ENCODE measurements at places on chromosomes 16 and 17.

GRCh38 chr17:48322060-48322459 is 108.0 kb downstream of the SKAP1 start:
- DNase-seq: no peak

- DNase-seq: no peak
These were observed 20.2 kb downstream of the ZNF778 start for GRCh38 chr16:89237733-89238132.

DNA sequence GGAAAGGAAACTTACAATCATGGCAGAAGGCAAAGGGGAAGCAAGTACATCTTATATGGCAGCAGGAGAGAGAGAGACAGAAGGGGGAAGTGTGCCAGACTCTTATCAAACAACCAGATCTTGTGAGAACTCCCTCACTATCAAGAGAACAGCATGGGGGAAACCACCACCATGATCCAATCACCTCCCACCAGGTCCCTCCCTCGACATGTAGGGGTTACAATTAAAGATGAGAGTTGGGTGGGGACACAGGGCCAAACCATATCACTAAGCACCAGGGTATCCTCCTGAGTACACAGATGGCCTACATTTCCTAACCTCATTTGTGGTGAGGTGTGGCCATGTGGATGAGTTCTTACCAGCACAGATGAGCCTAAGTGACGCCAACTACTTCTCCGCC is 348.6 kb upstream of the ZFHX3 start:
- no peak for DNase-seq

DNA sequence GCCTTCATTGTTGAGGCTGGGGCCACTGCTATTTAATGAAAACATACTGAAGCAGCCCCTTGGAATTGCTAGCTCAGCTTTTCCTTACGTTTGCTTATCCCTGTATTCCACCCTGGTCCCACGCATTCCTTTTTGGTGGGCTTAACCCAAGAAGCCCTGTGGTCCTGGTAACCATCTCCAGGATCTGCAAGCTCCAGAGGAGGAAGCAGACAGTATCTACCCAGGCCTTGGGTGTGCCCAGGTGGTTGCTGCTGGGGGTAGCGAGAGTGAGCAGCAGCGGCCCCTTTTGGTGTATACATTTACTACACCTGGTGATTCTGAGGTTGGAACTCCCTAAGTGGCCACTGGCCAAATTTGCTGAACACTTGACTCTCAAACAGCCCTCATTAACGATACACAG is 97.7 kb downstream of the CBLN1 start:
- DNase-seq: peak; percentile 30

- no peak for DNase-seq
These were observed 75.5 kb downstream of the CMIP start for GRCh38 chr16:81520151-81520470.

GRCh38 chr17:896454-896853 is 83.1 kb downstream of the NXN start:
- DNase-seq: no peak

DNA sequence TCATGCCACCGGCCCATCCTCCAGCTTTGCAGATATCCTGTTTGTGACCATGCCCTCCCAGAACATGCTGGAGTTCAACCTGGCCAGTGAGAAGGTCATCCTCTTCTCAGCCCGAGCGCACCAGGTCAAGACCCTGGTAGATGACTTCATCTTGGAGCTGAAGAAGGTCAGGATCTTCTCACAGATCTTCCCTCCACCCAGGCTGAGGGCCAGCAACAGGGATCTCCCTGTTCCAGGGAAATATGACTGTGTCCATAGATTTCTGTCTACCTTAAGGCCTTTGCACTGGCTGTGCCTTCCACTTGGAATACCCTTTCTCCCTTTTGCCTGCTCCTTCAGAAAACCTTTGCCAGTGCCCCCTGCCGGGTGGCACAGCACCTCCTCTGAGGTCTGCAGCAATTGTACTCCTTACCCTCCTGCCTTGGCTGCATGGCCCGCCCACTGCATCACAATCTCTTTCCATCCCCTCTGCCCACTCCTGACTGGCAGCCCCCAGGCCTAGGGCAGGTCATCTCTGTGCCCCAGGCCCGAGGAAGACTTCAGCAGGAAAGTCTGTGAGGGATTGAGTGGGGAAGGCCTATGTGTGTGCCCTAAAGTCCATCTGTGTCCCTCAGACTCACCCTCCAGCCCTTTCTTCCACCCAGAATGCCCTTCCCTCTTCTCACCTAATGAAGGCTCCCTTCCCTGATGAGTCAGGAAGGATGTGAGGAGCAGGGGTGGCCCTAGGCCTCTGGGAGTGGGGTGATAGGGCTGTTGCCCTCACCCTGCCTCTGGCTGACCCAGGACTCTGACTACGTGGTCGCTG is 27.3 kb upstream of the ALKBH5 start:
- no peak for DNase-seq

- DNase-seq: no peak
These were observed 185.7 kb downstream of the IRX5 start for GRCh38 chr16:55116165-55116920.

GRCh38 chr16:52832771-52833170 is 219.9 kb downstream of the CHD9NB start:
- DNase-seq: no peak

- no peak for DNase-seq
These were observed 594.3 kb upstream of the CDH5 start for GRCh38 chr16:65772134-65772732.

DNA sequence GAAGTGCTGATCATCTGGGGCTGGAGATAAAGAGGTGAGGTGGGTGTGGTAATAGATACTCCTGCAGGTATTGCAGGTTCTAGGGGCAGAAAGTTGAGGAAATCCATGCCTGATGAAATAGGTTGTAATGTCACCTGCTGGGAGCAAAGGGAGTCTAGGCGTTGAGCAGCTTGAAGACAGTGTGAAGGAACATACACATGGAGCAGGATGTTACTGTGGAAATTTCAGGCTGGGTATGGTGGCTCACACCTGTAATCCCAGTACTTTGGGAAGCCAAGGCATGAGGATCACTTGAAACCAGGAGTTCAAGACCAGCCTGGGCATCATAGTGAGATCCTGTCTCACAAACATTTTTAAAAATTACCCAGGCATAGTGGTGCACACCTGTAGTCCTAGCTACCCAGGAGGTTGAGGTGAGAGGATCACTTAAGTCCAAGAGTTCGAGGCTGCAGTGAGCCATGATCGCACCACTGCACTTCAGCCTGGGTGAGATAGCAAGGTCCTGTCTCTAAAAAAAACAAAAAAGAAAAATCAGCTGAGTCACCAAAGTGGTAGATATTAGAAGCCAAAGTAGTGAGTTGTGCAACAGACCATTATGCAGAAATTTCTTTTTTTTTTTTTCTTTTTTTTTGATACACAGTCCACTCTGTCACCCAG is 9.1 kb upstream of the CRYBA1 start:
- no peak for DNase-seq

DNA sequence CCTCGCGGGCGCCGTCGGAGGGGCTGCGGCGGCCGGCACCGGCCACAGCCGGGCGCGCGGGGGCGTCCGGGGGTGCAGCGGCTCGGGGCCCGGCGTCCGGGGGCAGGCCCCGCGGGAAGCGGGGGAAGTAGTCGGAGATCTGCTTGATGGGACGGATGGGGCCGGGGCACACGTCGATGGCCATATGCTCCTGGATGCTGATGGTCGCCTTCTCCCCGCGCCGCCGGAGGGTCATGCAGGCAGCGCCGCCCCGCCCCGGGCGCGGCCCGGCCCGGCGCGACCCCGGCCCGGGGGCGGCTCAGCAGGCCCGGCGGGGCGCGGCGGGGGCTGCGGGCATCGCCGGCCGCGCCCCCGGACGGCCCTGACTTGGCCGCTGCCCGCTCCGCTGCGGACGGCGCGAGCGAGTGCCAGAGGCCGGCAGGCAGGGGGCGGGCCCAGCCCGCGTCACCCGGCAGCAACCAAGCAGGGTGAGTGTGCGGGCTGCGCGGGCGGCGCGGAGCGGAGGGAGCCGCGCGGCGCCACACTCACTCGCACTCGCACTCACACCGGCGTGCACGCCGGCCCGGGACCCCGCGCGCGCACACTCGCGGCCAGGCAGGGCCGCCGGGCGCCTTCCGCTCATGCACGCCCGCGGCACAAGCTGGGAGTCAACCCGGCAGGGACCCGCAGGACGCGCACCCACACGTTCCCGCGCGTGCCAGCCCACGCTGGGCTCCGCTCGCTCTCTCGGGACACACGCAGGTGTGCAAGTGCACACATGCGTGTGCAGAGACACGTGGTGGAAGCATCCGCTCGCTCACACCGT is at the start of gene DOC2B:
TSS of gene DOC2B (minus strand) at position 406 of the 805 bp plus-strand sequence. CDS start at position 235, 171 bp downstream.
- DNase-seq: peak; percentile 77
